ENCODE measurements at places on chromosomes 16 and 17. TPM values are rescaled to one million over a fixed set of nuclear protein-coding genes. Genes with fewer than 3 reads are reported as not detected.

Gene CFAP52
- total RNA-seq: 1.1 TPM

Gene TP53TG3F
- not detected for total RNA-seq

Gene ABCC12
- not detected for total RNA-seq

Gene HLF
- total RNA-seq: 38.4 TPM

DNA sequence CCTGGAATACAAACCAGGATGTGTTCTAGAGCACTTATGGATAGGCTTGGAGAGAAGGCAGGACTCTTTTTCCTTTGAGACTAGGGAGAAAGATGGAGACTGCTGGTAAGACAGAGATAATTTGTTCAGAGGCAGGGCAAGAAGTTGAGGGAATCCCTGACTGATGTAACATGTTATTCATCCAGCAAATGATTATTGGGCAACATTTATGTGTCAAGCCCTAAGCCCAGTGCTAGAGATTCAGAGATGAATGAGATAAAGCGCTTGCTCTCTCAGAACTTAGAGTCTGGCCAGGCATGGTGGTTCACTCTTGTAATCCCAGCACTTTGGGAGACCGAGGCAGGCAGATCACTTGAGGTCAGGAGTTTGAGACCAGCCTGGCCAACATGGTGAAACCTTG, 47.8 kb upstream of the NUFIP2 start:
- H3K27ac ChIP-seq: no peak overlapping the region
- H3K4me1 ChIP-seq: no peaks in the 10 kb centered on the region
- no peak for DNase-seq
- no peak overlapping the region for H3K4me3 ChIP-seq
- no peaks in the 10 kb centered on the region for H3K27me3 ChIP-seq

GRCh38 chr16:31286421-31287032, 26.8 kb downstream of the ITGAM start:
- no peaks in the 10 kb centered on the region for H3K4me1 ChIP-seq
- DNase-seq: no peak

DNA sequence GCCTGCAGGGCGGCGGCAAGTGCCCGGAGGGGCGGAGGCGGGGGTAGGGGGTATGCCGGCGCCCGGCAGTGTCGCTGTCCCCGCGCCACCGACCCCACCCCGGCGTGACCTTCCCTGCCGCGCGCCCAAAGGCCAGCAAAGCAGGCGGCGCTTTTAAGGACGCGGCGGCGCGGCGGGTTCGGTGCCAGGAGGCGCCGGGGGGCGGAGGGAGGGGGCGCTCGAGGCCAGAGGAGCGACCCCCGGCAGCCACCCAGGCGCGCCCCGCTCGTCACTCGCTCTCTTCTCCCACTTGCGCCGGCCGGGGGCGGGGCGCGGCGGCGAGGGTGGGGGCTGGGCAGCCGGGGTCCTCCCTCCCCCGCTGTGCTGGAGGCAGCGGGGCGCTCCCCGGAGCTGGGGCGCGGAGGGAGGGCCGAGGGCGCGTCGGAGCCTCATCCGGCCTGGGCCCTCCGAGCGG, 8.6 kb upstream of the BAHCC1 start:
- DNase-seq: no peak
- H3K36me3 ChIP-seq: no peaks in the 10 kb centered on the region
- H3K27me3 ChIP-seq: no peaks in the 10 kb centered on the region
- H3K4me1 ChIP-seq: no peaks in the 10 kb centered on the region
- H3K27ac ChIP-seq: peak overlapping the region; percentile 97

DNA sequence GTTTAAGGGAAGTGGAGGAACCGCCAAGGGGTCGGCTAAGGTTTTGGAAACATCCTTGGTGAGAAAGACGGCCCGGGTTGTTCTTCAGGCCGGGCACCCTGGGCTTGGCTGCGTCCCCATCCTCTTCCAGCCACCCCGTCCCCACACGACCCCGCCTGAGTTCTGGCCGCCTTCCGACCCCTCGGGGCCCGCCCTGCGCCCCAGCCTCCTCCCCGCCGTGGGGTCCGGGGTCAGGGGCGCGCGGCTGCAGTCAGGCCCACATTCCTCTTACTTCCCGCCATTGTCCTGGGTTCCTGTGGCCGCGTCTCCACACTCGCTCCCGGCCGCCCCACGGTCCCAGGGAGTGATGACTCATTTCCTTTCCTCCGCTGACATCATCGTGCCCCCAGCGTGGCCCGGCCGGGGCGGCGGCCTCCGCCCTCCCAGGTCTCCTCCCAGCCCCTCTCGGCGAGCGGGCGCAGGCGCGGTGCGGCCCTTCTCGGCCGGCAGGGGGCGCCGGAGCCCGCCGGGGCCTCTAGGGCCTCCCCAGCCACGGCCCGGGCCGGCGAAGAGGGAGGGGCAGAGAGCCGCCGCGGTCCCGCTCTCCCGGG, 59.6 kb downstream of the WSB1 start:
- peak overlapping the region; percentile 66 for H3K4me3 ChIP-seq
- H3K4me1 ChIP-seq: no peaks in the 10 kb centered on the region
- DNase-seq: peak; percentile 94
- H3K27ac ChIP-seq: peak overlapping the region; percentile 93
- H3K36me3 ChIP-seq: no peaks in the 10 kb centered on the region

DNA sequence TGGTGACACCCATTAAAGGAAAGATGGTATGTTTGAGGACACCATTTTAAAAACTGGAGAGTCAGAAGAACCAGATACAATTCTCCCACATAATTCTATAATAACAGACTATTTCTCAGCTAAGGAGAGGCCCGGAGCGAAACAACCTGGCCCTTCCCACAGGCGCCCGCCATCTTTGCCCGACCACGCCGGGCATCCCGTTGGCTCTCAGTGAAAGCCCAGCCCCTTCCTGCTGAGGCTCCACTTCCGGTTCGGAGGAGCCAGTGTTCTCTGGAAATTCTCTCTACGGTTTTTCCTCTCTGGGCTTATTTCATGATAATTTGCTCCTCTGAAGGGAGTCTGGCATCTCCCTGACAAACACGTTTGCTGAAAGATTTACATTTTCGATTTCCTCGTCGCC, 175.7 kb downstream of the AXIN2 start:
- H3K27ac ChIP-seq: no peak overlapping the region
- H3K4me1 ChIP-seq: no peaks in the 10 kb centered on the region
- no peak overlapping the region for H3K4me3 ChIP-seq
- no peaks in the 10 kb centered on the region for H3K27me3 ChIP-seq
- H3K36me3 ChIP-seq: no peaks in the 10 kb centered on the region
- no peak for DNase-seq

- no peaks in the 10 kb centered on the region for H3K27me3 ChIP-seq
- H3K27ac ChIP-seq: no peak overlapping the region
- H3K4me3 ChIP-seq: no peak overlapping the region
- DNase-seq: no peak
- peaks cover 32% of the 10 kb centered on the region for H3K4me1 ChIP-seq
- H3K36me3 ChIP-seq: no peaks in the 10 kb centered on the region
Observed at GRCh38 chr17:64632606-64633005, 29.5 kb downstream of the SMURF2 start.

GRCh38 chr17:64718058-64718457, 56.0 kb upstream of the SMURF2 start:
- no peaks in the 10 kb centered on the region for H3K27me3 ChIP-seq
- no peak overlapping the region for H3K27ac ChIP-seq
- no peak overlapping the region for H3K4me3 ChIP-seq
- no peaks in the 10 kb centered on the region for H3K4me1 ChIP-seq
- no peak for DNase-seq
